ENCODE measurements at places on chromosomes 6 and 20. TPM values are rescaled to one million over a fixed set of nuclear protein-coding genes. Genes with fewer than 3 reads are reported as not detected.

GRCh38 chr6:29626948-29627754, 5.8 kb downstream of the GABBR1 start:
- H3K4me3 ChIP-seq = peak overlapping the region; percentile 98
- H3K36me3 ChIP-seq = peaks cover 17% of the 10 kb centered on the region
- DNase-seq = no peak
- peaks cover 63% of the 10 kb centered on the region for H3K4me1 ChIP-seq

GRCh38 chr20:19872001-19872400, 113.9 kb downstream of the RIN2 start:
- H3K36me3 ChIP-seq = no peaks in the 10 kb centered on the region
- no peak overlapping the region for H3K27ac ChIP-seq
- no peak overlapping the region for H3K4me3 ChIP-seq

DNA sequence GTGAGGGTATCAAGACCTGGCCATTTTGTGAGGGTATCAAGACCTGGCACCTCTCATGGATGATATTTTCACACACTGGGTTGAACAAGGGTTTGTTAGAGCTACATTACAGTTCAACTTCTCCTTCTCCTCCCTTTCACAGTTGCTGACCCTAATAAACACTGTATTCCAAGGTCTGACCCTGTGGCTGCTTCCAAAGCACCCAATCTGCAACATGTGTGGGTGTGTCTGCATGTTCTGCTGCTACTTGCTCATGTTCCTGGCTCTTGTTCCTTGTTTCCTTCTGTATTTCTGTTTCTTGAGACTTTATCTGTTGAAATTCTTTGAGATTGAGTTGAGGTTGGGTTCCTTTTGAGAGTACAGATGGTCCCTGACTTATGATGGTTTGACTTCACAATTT, 162.1 kb upstream of the GMDS start:
- H3K4me3 ChIP-seq = no peak overlapping the region
- no peak overlapping the region for H3K27ac ChIP-seq
- H3K27me3 ChIP-seq = no peaks in the 10 kb centered on the region
- DNase-seq = no peak

The RRBP1 gene
- 31.4 TPM for total RNA-seq

- no peak overlapping the region for H3K4me3 ChIP-seq
- H3K4me1 ChIP-seq = peaks cover 64% of the 10 kb centered on the region
- H3K27me3 ChIP-seq = no peaks in the 10 kb centered on the region
- H3K36me3 ChIP-seq = peaks cover under 1% of the 10 kb centered on the region
- peak overlapping the region; percentile 60 for H3K27ac ChIP-seq
Measured at GRCh38 chr20:1623501-1624205, 3.8 kb upstream of the SIRPB1 start.

GRCh38 chr6:122490607-122491006, 19.0 kb upstream of the SERINC1 start:
- no peaks in the 10 kb centered on the region for H3K36me3 ChIP-seq
- H3K4me3 ChIP-seq = no peak overlapping the region
- DNase-seq = no peak
- H3K4me1 ChIP-seq = peaks cover 3% of the 10 kb centered on the region
- peaks cover 24% of the 10 kb centered on the region for H3K27me3 ChIP-seq
- no peak overlapping the region for H3K27ac ChIP-seq

- no peak overlapping the region for H3K4me3 ChIP-seq
- H3K36me3 ChIP-seq = peaks cover 9% of the 10 kb centered on the region
- DNase-seq = no peak
- peaks cover 13% of the 10 kb centered on the region for H3K4me1 ChIP-seq
- peak overlapping the region; percentile 47 for H3K27ac ChIP-seq
Measured at GRCh38 chr6:116376149-116376548, 5.4 kb downstream of the DSE start.

Measured in T-helper 17 cell (primary cell).